HFF-Myc (cell line): ENCODE measurements at places on chromosomes 12 and 14.

- DNase-seq, result no peak
Observed at GRCh38 chr12:79934281-79935020, 446 bp downstream of the PPP1R12A start.

DNA sequence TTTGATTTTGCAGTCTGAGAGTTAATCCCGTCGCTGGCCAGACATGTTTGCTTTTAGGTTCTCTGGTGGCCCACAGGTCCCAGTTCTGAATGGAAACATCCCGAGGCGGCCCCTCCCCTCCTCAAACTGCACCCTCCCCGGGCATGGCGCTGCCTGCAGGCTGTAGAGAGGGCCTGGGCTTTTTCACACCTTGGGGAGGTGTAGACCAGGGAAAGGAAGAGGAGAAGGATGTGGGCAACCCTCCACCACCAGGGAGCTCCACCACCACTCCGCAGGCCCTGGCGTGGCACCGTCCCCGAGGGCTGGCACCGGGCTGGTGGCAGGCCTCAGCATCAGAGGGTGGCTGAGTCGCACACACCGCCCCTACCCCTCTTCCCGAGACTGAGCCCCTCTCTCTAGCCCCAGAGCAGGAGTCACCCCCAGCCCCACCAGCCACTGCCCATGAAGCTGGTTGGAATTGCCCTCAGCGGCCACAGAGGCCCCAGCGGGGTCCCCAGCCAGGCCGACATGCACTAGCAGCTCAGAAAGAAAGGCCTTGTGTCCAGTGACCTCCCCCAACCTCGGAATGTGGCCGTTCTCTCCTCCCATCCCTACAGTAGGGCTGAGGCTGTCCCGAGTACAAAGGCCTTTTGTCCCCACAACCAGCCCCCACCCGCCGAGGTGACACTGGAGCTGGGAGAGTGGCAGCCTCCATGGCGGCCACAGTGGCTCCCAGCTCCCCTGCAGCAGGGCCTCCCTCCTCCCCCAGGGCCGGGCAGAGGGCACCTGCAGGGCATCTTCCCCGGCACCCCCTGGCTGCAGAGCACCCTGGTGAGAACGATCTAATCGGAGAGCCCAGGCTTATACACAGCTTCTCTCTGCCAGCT lies 23.5 kb upstream of the INF2 start:
- no peak for DNase-seq

DNA sequence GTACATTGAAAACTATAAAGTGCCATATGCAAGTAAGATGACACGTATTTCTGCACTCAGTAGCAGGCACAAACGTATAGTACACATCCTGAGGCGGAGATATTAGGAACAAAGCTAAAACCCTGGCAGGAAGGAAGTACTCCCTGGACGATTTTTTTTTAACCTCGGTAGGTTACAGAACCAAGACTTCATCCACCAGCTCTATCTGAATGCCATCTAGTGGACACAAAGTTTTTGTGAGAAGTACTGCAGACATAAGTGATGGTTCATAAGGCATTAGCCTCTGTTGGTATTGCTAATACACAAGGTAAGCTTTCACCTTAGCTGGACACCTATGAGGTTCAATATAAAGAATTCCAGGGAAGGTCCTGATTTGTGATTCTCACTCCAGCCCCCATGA lies 83.0 kb upstream of the CCDC196 start:
- peak; percentile 16 for DNase-seq

DNA sequence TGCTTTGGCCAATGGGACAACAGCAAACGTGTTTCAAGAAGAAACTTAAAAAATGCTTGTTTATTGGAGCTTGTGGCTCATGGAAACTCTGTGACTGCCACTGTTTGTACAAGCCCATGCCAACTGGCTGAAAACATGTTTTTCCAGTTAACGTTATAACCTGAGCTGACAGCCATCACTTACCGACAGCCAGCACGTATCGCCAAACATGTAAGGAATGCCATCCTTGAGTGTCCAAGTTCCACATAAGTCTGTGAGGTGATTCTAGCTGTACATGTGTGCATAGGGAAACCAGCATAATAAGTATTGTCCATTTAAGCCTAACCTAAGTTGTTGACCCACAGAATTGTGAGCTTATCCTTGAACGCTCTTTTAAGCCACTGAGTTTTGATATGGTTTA lies 596.9 kb downstream of the TRHDE start:
- DNase-seq, result no peak

- no peak for DNase-seq
Observed at GRCh38 chr12:104407922-104408321, 48.8 kb upstream of the CHST11 start.

GRCh38 chr12:116922194-116922897 lies 11.6 kb downstream of the FBXW8 start:
- DNase-seq, result no peak

DNA sequence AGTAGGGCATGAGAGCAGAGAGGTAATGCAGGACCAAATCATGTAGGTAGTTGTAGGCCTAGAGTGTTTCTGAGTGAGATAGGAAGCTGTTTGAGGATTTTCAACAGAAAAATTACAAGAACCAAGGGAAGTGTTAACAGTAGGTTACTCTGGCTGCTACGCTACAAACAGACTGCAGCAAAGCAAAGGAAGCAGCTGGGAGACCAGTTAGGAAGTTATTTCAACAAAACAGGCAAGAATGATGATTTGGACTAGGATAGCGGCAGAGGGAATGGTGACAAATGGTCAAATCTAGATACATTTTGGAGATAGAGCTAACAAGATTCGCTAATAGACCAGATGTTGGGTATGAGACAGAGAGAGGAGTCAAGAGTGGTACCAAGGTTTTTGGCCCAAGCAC lies 26.8 kb downstream of the MRPL42 start:
- DNase-seq, result no peak

GRCh38 chr14:95489214-95490137 lies 27.0 kb downstream of the SYNE3 start:
- no peak for DNase-seq

DNA sequence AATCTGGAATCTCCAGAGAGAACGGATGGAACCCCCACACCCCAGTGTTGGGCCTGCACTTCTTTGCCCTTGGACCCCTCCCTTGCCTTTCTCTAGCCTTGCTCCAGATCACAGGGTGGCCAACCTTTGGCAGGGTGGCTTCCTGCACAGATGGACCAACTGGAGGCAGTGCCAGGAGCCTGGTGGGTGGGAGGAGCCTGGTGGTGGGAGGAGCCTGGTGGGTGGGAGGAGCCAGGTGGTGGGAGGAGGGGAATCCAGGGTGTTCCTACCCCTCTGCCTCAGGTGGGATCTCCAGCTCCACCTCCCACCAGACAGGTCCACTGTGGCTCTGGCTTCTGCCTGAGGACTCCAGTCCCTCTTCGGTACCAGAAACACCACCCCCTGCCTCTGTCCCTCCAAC lies 15.0 kb upstream of the ORAI1 start:
- no peak for DNase-seq

DNA sequence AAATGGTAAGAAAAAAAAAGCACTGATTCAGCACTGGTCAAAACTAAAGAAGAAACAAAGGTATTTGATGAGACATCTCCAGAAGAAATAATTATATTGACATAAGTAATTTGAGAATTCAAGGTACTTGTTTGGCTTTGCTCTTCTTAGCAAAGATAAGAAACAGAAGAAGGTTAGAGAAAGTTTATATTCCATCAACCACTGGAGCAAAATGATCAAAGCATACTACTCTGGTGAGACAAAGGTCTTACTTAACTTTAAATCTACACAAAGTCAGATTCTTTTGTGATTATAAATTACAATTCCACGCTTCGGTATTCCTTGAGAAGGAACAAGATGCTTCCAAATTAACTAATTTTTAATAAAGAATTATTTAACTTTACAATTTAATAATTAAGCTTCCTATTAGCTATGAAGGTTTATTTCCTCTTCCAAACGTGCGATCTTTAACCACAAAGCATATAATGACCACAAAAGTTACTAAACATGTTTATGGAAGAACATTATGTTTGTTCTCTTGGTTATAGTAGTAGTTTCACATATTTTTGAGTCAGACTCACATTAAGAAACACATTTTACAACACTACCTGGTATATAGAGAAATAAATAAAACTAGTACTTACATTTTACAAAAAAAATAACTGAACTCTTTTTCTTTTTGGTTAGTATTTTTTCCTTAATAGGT lies 53.4 kb downstream of the METTL25 start:
- no peak for DNase-seq

GRCh38 chr12:96743606-96744005 lies 163.5 kb upstream of the NEDD1 start:
- DNase-seq, result no peak
